ENCODE measurements at places on chromosomes 5 and 9.

GRCh38 chr9:134597957-134598883, 43.4 kb upstream of the COL5A1 start:
- DNase-seq = no peak

DNA sequence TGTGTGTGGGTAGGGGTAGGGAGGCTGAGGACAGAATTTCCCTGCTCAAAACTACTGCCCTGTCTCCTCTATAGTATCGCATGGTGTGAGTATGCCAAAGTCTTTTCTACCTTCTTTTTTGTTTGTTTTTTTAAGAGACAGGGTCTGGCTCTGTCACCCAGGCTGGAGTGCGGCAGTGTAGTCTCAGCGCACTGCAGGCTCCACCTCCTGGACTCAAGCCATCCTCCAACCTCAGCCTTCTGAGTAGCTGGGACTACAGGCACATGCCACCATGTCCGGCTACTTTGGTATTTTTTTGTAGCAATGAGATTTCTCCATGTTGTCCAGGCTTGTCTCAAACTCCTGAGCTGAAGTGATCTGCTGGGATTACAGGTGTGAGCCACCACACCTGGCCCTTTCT, 2.5 kb downstream of the SRP19 start:
- no peak for DNase-seq

DNA sequence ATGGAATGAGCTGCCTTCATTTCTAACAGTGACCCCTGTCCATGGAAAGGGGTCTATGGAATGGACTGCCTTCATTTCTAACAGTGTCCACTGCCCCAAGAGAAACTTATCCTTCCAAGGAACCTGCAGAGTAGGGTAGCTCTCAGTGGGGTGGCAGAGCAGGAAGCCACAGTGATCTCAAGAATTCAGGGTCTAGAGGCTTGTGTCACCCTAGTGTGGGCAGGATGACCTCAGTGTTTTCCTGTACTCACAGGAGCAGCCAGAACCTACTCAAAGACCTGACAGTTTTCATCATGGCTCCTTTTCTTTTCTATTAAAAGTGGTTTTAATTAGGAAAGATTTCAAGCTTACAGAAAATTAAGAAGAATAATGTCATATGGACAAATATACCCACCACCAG, 27.5 kb downstream of the SEC61B start:
- DNase-seq = no peak

DNA sequence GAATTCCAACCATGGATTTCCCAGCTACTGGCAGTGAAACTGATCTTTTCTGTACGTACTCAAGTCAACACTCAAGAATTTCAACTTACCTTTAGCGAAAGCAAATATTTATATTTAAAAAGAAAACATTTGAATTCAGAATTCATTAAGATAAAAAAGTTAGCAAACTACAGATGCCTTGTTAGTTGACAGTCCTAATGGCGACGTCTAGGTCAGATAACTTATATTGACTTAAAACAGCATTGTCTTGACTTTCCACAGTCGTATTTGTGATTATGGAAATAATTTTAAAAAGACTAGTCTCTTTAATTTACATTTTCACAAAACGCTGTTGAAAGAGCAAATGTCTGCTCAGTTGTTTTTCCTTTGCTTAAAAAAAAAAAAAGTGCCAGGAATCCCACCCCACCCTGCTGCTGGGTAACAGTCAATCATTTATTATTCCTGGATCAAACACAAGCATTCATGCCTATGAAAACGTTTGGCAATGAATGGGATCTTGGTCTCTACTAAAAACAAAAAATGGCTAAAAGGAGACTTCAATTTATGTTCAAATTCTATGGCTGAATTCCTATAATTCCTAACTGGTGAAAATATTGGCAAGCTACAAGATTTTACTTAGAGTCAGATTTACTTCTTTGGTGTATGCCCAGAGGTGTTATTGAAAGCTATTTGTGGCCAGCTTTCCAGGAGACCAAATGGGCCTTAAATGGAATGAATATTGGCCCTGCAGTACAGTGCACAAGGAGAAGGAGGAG, 22.0 kb downstream of the OR2S2 start:
- DNase-seq = no peak

DNA sequence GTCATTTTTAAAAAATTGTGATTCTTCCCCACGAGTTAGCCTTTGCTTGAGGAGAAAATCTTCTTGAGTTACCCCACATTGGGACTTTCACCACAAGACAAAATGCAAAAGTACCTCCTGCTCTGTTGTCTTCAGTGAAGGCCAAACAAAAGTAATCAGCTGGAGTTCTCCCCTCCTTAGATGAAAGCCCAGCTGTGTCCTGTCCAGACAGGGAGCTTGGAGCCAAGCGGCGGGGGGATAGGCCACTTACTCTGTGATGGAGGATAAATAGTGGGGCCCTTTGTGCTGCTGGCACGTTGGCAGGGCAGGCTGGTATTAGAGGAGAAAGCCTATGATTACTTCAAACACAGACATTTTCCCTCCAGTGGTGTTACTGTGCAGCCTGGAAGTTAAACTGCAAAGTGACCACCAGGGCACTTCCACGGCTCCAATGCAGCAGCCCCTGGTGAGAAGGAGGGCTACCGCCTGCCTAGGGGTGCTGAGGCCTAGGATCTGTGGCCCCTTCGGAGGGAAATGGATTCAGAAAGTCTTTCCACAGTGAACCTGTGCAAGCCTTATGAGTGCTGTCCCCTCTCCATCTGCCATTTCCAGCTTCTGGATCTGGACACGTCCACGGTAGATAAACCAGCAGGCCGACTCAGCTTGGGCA, 155.0 kb downstream of the TMEM167A start:
- DNase-seq = peak; percentile 56

- DNase-seq = no peak
Observed at GRCh38 chr9:113785334-113785733, 90.8 kb upstream of the ZNF618 start.
